Stimulated activated CD4-positive, alpha-beta T cell treated with anti-CD3 and anti-CD28 coated beads, Interleukin-4, amount 100 ng/mL, for 1 hour (primary cell): ENCODE measurements at places on chromosomes 12 and 14.

- DNase-seq: no peak
Measured at GRCh38 chr12:3012786-3013185, 53.6 kb downstream of the TEAD4 start.

- DNase-seq: no peak
Measured at GRCh38 chr12:4918950-4919660, 9.4 kb downstream of the KCNA1 start.

DNA sequence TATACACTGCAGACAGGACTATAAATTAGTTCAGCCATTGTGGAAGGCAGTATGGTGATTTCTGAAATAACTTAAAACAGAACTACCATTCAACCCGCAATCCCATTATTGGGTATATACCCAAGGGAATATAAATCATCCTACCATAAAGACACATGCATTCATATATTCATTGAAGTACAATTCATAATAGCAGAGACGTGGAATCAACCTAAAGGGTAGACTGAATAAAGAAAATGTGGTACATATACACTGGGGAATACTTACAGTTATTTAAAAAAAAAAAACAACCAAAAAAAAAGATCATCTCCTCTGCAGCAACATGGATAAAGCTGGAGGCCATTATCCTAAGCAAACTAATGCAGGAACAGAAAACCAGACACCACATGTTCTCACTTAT, 473.9 kb downstream of the TRHDE start:
- DNase-seq: no peak

DNA sequence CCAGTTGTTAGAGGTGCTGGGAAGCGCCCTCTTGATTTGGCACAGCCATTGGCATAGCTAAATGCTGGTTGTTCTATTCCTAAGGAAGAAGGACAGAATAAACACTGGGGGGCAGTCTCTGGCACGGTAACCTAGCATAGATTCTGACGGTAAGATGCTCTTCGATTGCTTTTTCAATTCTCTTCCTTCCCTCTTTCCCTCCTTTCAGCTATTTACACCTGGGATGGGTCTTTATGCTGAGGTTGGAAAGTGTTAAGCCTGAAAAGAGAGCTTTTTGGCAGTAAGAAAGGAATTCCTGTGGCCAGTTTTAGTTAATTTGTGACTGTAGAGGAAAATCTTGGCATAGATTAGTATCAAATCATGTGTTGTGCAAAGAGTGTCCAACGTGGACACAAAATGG, 162.8 kb downstream of the SNAPC1 start:
- peak; percentile 2 for DNase-seq

DNA sequence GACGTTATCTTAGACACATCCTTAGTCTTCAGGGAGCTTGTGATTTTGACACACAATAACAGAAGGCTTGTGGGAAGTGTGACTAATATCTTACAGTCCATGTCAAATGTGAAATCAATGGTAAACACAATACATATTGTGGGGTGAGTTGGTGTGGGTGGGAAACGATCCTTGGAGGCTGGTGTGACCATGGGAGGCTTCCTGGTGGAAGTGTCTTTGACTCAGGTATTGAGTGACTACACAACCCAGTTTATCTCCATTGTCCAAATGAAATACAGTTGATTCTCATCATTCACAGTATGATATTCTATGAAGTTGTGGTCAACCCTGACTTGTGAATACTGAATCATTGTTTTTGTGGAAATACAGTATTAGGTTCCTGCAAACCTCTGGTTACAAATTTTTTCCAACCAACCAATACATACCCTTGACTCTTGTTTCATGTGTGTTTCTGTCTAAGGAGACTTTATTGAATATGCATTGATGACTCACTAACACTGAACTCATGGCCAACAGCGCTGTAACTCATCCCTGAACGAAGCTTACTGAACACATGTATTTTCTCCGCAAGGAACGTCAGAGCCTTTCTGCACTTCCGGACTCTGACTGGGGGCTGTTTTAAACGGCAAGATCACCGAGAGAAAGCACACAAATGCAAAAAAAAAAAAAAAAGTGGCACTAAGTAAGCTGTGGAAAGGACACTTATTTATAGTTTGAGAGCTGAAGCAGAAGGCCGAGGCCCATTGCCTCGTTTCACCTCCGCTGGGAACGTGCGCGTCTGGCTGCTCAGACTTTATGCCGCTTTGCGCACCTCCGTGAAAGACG, 59.0 kb downstream of the CLMN start:
- DNase-seq: peak; percentile 19

GRCh38 chr12:61538951-61539350, 721.3 kb upstream of the USP15 start:
- DNase-seq: no peak

GRCh38 chr12:63918800-63919300, 74.3 kb downstream of the SRGAP1 start:
- DNase-seq: no peak

- no peak for DNase-seq
Measured at GRCh38 chr12:10389904-10390303, at the start of gene KLRK1. Gene KLRK1 (minus strand): TSS chr12:10390041. CDS start chr12:10388810, 1,231 bp downstream.

- no peak for DNase-seq
Measured at GRCh38 chr12:7072035-7072434, 11.5 kb downstream of the C1S start.

- DNase-seq: no peak
Measured at GRCh38 chr12:24705741-24706358, 243.1 kb downstream of the BCAT1 start.

- DNase-seq: peak; percentile 46
Measured at GRCh38 chr12:7130701-7131501, 730 bp downstream of the CLSTN3 start.

- no peak for DNase-seq
Measured at GRCh38 chr12:122989225-122989839, 8.9 kb downstream of the ARL6IP4 start.

DNA sequence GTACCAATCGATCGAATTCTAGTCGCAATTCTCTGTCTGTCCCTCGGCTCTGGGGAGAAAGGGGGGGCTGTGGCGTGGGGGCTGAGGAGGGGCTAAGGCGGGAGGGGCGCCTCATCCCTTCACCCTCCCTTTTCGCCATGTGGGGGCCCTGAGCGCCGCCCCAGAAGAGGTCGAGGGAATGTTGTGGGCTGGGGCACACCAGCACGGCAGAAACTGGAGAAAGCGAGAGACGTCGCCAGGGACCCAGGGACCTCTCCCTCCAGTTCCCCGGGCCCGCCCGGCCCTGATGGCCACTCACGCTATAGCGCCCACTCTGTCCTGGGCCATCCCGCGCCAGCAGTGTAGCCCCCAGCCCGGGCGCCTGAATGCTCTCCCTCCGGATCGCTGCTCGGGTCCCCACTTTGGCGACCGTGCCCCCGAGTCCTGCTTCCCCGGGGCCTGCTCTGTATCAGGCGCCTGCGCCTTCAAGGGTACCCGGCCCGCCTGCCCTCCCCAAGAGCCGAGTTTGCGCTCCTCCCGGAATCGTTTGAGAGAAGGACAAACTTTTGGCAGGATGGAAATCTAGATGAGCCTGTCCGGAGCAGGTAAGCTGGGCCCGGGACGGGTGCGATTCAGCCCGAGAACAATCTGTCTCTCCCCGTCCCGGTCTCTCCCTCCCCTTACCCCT, 62.6 kb downstream of the SMUG1 start:
- no peak for DNase-seq

GRCh38 chr12:25372969-25373817, 122.5 kb upstream of the KRAS start:
- no peak for DNase-seq

DNA sequence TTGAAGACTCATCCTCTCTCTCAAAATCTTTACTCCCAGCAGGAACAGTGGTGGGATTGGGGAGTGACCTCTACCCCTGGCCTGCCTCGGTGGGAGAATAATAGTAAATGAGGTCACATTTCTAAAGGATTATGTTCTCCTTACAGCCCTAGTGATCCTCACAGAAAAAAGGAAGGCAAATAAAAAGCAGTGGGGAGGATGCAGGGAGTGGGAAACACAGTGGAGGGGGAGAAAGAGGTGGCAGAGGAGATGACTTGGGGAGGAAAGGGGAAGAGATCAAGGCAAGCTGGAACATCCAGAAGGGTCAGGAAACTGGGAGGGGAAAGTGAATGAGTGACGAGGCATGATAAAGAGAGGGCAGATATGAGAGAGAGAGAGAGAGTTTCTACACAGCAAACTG, 8.3 kb upstream of the SYNDIG1L start:
- DNase-seq: no peak

GRCh38 chr12:111178181-111179081, 190.5 kb downstream of the PHETA1 start:
- no peak for DNase-seq

GRCh38 chr12:107822356-107822755, 47.9 kb downstream of the ASCL4 start:
- DNase-seq: no peak

- DNase-seq: no peak
Measured at GRCh38 chr12:50621399-50622300, 116.9 kb downstream of the DIP2B start.

- DNase-seq: no peak
Measured at GRCh38 chr12:96101806-96102205, 66.4 kb upstream of the LTA4H start.

GRCh38 chr14:92914087-92914656, 8.8 kb upstream of the CHGA start:
- peak; percentile 23 for DNase-seq

DNA sequence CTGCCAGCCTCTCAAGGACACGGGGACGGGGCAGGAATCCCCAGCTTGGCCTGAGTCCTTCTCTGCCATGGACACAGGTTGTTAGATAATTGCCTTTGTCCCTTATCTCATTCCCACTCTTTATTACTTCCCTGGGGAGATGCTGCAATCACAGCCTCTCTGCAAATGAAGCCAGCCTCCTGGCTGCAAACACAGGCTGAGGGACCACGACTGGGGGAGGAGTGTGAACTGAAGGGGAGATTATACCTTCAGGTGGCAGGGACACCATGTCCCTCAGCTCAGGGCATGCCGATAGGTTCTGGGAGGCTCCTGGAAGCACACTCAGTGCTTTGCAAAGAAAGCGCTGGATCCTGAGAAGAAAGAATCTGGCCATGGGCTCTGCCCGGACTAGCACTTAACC, 16.1 kb upstream of the CHGA start:
- no peak for DNase-seq

DNA sequence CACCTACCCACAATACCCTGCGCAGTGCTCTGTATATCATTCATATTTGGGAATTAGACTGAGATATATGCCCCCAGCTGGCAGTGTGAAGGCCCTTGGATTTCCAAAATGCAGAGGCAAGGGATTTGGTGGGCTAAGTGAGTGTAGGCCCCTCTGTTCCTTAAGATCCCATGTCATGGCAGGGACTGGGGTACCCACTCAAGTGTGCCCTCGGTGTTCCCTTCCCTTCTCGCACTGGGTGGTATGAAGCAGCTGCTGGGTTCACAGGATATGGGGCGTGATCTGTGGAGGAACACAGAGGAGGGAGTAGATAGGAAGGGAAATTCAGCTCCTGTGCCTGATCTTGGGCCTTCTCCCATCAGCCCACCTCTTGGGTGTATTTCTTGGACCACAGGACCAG, 63.1 kb upstream of the VASH1 start:
- no peak for DNase-seq

- no peak for DNase-seq
Measured at GRCh38 chr12:116043659-116044535, 233.6 kb downstream of the MED13L start.

DNA sequence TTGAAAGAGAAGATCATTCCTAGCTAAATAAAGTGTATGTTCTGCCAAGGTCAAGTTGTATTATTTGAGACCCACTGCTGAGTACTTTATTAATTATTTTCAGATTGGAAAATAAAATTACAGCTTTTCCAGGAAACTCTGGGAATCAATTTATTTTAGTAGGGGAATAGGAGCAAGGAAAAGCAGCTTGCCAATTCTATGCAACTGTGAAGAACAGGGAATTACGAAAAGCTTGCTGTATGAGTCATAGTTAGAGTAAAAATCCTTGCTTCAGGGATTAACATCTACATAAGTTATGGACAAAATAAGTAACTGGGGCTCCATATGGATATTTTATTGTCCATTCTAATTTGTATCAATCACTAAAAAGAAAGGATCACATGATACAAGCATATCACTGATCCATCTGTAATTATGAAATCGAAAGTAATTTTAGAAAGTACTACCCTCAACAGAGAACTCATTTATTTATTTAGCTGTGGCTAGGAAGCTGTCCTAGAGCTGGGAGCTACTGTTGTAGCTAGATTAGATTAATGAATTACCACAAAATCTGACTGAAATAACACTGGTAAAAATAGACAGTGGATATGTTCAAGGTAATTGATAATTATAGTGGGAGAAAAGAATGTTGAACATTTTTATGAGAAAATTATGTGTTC, 303.5 kb upstream of the NPAS3 start:
- DNase-seq: no peak

DNA sequence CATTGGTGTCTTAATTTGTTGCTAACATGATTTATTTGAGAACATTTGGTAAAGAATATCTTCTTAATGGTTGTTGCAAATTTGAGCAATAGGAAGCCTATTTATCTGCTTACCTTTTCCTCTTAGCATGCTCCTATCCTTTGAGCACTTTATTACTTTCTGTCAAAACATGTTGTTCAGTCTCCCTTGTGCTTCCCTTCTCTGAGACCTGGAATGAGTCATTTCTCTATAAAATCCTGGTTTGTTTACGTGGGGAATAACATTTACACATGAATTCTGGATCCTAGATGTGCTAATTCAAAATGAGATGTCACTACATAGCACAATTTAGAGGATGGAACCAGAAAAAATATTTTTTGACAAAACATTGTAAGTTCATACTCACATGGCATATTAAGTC, 844.0 kb upstream of the LRFN5 start:
- no peak for DNase-seq

- peak; percentile 52 for DNase-seq
Measured at GRCh38 chr14:55354500-55354899, 57.1 kb downstream of the ATG14 start.

GRCh38 chr12:121238604-121239350, 28.8 kb downstream of the P2RX4 start:
- DNase-seq: no peak

DNA sequence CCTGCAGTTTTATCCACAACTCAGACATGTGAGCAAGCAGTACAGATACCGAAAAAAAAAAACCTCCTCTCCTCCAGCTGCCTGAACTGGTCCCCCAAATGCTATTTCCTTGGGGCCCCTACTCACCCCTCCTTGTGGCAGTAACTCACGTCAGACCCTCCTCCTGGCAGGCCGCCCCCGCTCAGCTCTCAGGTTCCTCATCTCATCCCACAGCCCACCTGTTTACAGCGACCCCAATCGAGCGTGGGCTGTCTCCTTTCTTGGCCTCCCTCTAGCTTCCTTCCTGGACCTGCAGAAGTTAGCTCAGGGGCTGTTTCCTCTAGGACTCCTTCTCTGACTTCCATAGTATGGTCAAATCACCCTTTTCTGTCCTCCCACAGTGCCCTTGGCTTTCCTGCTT, 455.3 kb downstream of the BCL11B start:
- no peak for DNase-seq

GRCh38 chr12:71472441-71472911, 32.9 kb downstream of the LGR5 start:
- no peak for DNase-seq

GRCh38 chr14:91835197-91835919, 32.0 kb downstream of the TC2N start:
- no peak for DNase-seq
